ENCODE measurements at places on chromosomes 3 and 15. TPM values are rescaled to one million over a fixed set of nuclear protein-coding genes. Genes with fewer than 3 reads are reported as not detected.

Gene PLA1A
- total RNA-seq: 9.6 TPM

Gene CSPG4
- total RNA-seq: 145 TPM

- no peaks in the 10 kb centered on the region for H3K36me3 ChIP-seq
- no peak for DNase-seq
- H3K4me1 ChIP-seq: no peaks in the 10 kb centered on the region
- no peak overlapping the region for H3K27ac ChIP-seq
- no peak overlapping the region for H3K4me3 ChIP-seq
- H3K27me3 ChIP-seq: no peaks in the 10 kb centered on the region
Observed at GRCh38 chr15:34999906-35000305, 11.8 kb upstream of the ZNF770 start.

- no peak overlapping the region for H3K4me3 ChIP-seq
- H3K27ac ChIP-seq: no peak overlapping the region
- DNase-seq: no peak
Observed at GRCh38 chr15:73335471-73335870, 33.3 kb downstream of the HCN4 start.

- H3K27me3 ChIP-seq: no peaks in the 10 kb centered on the region
- peak overlapping the region; percentile 95 for H3K27ac ChIP-seq
- H3K4me1 ChIP-seq: peaks cover 56% of the 10 kb centered on the region
- H3K36me3 ChIP-seq: peaks cover 19% of the 10 kb centered on the region
- H3K4me3 ChIP-seq: peak overlapping the region; percentile 89
Observed at GRCh38 chr15:43186003-43186353, 775 bp downstream of the CCNDBP1 start.
